BJ (cell line): ENCODE measurements at places on chromosomes 2 and 18.

DNA sequence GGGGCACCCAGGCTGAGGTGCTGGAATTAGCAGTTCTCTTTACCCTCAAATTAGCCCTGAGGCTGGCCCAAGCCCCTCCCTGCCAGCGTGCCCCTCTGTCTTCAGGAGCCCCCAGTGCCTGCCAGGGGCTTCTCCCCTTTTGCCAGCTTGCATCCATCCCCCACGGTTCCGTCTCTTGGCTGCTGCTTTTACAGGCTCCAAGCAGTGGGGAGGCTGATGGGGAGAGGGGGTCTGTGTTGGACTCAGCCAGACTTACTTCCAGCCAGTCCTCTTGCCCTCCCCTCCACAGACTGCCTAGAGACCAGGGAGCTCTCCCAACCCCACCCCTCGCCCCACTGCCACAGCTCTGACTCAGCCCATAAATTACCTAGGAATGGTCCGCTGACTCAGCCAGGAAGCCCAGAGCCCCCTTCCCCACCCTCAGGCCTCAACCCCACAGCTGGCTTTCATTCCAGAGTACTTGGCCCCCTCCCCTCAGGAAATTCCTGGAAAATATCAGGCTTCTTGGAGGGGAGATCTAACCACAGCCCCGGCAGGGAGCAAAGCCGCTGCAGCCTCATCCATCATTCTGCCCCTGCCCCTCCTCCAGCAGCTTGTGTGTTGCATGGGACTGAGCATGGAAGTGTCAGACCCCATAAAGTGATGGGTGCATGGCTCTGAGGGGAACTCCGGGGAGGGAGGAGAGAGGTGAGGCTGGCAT lies 184.6 kb downstream of the ZFP36L2 start:
- DNase-seq, result peak; percentile 89

- DNase-seq, result no peak
Measured at GRCh38 chr18:28581521-28582071, 404.7 kb upstream of the CDH2 start.

DNA sequence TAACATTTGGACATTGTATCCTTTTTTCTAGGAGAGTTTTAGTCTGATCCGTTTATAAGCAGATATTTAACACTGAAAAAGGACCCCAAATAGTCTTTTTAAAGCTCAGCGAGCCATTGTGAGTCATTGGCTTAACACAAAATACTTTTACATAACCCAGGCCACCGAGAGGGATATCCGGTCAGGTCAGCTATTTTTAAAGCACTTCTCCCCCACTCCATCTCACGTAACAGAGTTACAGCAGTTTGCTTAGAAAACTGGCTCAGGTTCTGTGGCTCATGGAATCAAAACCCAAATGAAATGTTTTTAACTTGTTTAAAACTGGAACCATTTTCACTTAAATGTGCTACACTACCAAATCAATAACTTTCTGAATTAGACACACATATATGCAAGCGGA lies 23.9 kb downstream of the COL4A3 start:
- DNase-seq, result peak; percentile 9

DNA sequence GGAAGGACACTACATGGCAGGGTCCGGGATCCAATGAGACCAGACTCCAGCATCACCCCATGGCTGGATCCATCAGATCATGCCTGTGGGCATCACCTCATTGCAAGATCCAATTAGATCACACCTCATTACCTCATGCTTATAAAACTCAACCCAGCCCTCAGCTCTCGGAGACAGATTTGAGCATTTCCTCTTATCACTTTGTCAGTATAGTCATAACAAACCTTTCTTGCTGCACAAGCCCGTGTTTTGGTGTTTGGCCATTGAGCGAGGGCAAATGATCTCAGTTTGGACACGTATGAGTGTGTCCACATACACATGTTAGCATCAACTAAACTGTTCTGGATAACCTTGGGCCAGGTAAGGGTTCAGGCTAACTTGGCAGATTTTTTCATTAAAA lies 58.8 kb downstream of the CCDC195 start:
- no peak for DNase-seq

GRCh38 chr18:13136056-13136903 lies 82.3 kb upstream of the LDLRAD4 start:
- no peak for DNase-seq

- DNase-seq, result no peak
Measured at GRCh38 chr18:48347756-48348326, 61.3 kb downstream of the ZBTB7C start.

GRCh38 chr18:61992923-61993322 lies 100.1 kb upstream of the RNF152 start:
- DNase-seq, result peak; percentile 40

- DNase-seq, result no peak
Measured at GRCh38 chr2:154706660-154707059, 8.2 kb downstream of the KCNJ3 start.

- DNase-seq, result no peak
Measured at GRCh38 chr2:116513991-116514390, 1300.5 kb upstream of the DDX18 start.

DNA sequence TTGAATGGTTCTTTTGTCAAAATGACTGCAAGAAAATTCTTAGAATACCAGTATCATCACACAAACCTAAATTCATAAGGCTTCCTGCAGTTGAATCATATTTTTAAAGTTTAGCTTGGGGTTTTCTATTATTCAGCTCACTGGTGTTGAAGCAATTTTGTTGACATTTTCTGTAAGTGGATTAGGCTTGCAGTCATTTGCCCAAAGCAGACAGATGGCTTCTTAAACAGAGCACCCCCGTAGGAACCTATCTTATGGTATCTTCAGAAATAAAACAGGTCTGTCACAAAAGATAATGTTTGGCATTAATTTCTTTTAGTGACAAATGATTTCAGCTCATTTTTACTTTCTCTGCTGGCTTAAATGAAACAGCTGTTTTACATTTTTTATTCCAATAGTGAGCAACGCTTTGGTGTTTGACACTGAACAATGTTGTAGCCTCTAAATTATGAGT lies 331.1 kb downstream of the PLCL1 start:
- DNase-seq, result no peak

GRCh38 chr2:28716265-28716865 lies 35.3 kb upstream of the PPP1CB start:
- peak; percentile 76 for DNase-seq

DNA sequence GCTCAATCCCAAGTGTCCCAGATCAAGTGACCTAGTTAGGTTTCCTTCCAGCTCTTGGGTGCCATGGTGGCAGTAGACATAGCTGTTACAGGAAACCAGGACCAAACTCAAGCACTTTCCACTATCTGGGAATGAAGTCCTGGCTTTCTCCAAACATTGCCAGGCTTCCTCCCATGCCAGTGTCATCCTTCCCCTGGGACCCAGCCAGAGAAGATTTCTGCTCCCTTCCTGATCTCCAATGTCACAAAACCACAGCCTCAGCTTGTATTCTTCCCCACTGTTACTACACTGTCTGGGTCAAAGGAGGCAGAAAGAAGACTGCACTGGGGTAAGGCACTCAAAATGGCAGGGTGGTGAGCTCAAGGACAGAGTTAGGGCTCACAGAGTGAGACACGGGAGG lies 347.1 kb downstream of the TNS1 start:
- no peak for DNase-seq

- DNase-seq, result peak; percentile 73
Measured at GRCh38 chr2:12619975-12620374, 96.8 kb upstream of the TRIB2 start.

DNA sequence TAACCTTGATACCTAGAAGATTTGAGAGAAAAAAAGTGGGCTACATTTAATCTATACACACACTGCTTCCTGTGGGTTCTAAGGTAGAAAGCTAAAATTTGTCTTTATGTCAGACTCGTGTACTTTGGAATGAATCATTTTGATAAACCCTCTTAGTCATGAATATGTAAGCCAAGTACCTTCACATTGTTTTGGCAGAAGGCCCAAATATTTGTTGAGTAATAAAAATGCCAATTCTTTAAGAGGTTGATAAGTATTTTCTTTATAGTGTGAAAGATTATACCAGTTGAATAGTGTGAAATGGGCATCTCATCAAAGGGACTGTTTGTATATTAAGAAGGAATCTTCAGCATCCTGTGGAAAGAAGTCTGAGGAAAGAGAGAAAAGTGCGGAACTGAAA lies 1464.7 kb upstream of the ZEB2 start:
- no peak for DNase-seq

- no peak for DNase-seq
Measured at GRCh38 chr2:160388464-160389263, 104.9 kb downstream of the RBMS1 start.

DNA sequence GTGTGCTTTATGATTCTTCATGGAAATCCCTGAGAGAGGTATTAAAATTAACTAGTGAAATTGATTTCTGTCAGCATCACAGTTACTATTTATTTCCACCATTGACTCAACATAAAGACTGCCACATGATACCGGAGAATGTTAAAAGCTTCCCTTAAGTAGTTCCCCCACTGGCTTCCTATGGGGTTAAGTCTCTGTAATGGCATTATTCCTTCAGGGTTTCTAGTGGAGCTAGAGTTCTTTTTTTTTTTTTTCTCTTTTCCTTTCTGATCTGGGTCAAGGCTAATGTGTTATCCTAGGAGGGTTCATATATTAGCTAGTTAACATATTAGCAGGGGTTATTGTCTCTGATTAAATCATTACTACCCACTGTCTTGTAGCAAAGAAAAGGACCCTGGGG lies 1919.1 kb upstream of the PIK3C3 start:
- DNase-seq, result no peak

GRCh38 chr2:239039479-239039861 lies 191.6 kb downstream of the TWIST2 start:
- no peak for DNase-seq
